ENCODE measurements at places on chromosomes 6 and 20.

GRCh38 chr6:4023240-4023639, 55.7 kb downstream of the FAM217A start:
- DNase-seq, result no peak

DNA sequence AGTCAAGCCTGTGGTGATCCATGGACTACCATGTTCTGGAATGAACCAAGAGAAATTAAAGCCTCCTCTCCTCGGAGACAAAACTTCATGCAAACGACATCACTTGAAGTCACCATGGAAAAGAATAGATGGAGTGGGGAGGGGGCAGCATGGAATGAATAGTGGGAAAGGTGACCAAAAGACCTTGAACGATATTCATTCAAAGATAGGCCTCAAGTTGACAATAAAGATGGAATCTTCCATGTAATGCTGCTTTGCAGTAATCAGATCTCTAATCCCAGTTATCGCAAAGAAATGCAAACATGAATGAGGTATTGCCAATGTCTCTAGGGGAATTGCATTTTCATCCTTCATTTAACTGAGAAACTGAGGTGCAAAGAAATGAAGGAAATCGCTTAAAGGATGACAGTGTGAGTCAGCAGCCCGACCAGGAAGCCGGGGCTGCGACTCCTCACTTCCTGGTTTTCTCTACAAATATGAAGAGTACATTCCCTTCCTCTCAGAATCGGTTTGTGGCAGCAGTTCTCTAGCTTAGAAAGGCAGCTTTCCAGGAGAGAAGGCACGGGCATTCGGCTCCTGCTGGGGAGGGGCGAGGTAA, 65.6 kb upstream of the RREB1 start:
- DNase-seq, result peak; percentile 69

- DNase-seq, result peak; percentile 12
Measured at GRCh38 chr6:138972226-138972665, 15.8 kb downstream of the REPS1 start.

GRCh38 chr6:10528158-10528981, 7.2 kb downstream of the GCNT2 start:
- DNase-seq, result peak; percentile 83

DNA sequence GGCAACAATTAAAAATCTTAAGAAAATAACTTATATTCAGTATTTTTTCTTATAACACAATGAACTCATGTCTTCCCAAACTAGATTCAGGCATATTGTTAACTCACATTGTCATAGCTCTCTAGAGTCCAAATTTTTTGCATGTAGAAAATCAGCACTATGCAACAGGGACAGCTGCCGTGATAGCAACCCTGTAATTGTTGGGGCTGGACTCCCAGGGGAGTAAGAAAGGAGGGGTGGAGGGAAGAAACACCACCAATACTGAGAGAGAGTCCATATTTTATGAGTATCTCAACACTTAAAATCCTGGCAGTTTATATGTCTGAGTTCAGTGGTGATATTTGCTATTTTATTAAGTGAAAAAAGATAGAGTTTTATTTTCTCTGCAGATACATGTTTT, 89.6 kb upstream of the HS3ST5 start:
- no peak for DNase-seq

DNA sequence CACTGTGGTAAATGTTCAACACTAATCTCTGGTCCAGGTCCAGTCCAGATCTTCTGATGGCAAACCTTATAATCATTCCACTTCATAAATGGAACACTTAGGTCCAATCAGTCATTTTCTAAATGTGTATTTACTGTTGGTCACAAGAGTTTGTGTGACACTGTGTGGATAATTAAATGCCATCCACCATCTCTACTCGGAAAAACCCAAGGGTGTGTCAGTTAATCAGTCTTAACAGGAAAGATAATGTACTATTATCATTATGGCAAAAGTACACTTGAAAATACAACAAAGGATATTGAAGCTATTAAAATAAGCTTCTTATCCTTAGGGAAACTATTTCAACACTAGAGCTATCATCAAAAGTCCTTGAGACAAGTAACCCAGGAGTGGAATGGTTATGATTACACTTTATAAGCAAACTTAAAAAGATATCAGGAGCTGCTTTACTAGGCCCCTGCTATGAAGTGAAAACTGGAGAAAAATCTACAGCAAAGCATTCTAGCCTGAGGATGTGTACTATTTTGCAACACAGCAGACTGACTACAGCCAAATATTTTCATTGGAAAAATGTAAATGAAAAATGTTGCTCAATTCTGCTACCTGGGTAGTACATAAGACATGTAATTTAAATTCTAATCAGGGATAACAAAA, 227.9 kb downstream of the LAMA2 start:
- DNase-seq, result no peak

GRCh38 chr20:14612391-14612790, 275.0 kb upstream of the FLRT3 start:
- no peak for DNase-seq

- DNase-seq, result no peak
Measured at GRCh38 chr6:8837343-8837742, 402.0 kb upstream of the SLC35B3 start.

DNA sequence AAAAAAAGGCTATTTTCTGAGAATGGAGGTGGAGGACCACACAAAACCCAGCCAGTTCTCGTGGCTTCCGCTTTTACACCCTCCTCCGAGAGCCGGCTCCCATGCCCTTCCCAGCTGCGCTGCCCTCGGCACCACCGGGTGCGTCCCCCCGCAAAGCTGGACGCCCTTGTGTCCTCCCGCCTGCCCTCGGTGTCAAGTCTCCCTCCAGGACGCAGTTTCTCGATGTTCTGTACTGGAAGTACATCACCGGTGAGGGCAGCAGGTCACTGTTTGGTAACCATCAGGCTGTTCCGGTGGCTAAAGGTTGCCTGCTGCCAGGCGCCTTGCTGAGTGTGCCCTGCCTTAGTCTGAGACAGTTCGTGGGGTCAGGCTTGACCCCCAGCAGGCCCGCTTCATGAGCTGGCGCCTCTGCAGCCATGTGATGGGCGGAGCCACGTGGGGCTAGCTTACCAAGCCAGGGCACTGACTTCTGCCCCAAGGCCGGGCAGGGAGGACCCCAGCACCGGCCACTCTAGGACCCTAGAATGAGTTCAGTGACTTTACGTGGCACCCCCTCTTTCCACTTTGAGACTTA, 34.6 kb downstream of the RREB1 start:
- no peak for DNase-seq

DNA sequence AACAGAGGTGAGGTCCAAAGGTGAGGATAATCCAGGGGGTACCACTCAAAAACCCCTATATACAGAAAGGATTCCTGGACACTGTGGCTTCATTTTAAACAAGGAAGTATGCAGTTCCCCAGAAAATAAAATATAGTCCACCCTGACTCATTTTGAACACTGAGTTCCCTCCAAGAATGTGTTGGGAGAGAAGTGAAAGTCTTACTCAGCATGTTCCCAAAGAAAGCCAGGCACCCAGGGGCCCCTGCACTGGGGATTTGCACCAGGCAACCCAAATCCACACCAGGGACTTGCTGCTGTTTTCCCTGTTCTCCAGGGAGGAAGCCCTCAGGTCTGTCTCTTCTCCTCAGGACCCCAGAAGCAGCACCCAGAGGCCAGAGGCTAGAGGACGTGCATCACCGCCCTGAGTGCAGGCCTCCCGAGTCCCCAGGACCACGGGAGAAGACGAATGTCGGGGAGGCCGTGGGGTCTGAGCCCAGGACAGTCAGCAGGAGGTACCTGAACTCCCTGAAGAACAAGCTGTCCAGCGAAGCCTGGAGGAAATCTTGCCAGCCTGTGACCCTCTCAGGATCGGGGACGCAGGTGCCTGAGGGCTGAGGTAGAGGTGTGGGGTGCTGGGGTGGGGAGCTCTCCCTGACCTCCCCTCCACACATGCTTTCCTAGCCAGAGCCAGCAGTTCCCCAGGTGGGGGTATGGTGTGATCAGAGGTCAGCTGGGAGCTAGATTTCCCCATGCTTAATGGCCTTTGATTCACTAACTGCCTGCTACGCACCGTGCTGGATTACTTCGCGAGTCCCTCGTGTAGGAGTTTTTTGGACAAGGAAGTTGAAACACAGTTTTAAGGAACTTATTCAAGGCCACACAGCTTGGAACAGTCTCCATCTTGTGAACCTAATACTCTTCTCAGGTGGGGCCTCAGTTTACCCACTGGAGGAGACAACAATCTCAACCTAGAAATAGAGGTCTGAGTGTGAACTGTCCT, 3.3 kb downstream of the FGD2 start:
- DNase-seq, result no peak

GRCh38 chr20:21981597-21982344, 276.3 kb downstream of the PAX1 start:
- no peak for DNase-seq

- no peak for DNase-seq
Measured at GRCh38 chr6:168515376-168515775, 74.4 kb downstream of the SMOC2 start.

- no peak for DNase-seq
Measured at GRCh38 chr6:155623450-155624178, 168.0 kb upstream of the NOX3 start.

- DNase-seq, result peak; percentile 41
Measured at GRCh38 chr6:134437376-134437775, 119.5 kb upstream of the SGK1 start.

- DNase-seq, result peak; percentile 52
Measured at GRCh38 chr6:14512246-14512645, 394.7 kb downstream of the CD83 start.

- DNase-seq, result no peak
Measured at GRCh38 chr6:168908887-168909286, 344.8 kb downstream of the THBS2 start.

DNA sequence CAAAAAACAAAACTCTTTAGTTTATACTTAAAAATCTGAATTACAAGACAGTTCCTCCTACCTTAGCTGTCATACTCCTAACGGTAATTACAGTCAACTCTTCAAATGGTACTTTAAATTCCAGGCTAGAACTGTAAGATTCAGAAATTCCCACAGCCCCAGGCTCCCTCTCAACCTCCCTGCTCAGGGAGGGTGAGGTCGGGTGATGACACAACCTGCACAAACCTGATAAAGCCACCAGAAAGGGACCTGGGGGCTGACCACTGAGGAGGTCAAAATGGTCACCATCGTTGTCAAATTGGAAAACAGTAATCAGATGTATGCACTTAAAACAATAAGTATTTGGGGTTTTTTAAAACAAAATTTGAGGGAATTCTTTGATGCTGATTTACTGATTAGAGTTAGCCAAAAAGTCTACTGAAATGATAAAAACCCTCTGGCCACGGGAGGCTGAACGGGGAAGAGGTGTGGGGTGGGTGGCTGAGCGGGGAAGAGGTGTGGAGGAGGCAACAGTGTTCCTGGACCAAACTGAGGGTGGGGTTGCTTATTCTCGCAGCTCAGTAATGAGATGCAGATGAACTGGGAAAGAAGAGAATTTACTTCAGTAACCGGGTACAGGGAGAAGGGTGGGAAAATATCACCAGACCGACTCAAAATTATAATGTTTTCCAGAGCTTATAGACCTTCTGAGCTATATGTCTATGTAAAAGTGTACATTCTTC, 52.4 kb downstream of the SLC22A1 start:
- DNase-seq, result no peak

- DNase-seq, result no peak
Measured at GRCh38 chr6:144351379-144352127, 66.4 kb downstream of the UTRN start.

- peak; percentile 71 for DNase-seq
Measured at GRCh38 chr6:48426636-48427035, 315.6 kb upstream of the PTCHD4 start.

GRCh38 chr6:845566-845965, 152.6 kb upstream of the EXOC2 start:
- no peak for DNase-seq

- peak; percentile 19 for DNase-seq
Measured at GRCh38 chr6:45617441-45617840, 239.7 kb upstream of the SUPT3H start.

DNA sequence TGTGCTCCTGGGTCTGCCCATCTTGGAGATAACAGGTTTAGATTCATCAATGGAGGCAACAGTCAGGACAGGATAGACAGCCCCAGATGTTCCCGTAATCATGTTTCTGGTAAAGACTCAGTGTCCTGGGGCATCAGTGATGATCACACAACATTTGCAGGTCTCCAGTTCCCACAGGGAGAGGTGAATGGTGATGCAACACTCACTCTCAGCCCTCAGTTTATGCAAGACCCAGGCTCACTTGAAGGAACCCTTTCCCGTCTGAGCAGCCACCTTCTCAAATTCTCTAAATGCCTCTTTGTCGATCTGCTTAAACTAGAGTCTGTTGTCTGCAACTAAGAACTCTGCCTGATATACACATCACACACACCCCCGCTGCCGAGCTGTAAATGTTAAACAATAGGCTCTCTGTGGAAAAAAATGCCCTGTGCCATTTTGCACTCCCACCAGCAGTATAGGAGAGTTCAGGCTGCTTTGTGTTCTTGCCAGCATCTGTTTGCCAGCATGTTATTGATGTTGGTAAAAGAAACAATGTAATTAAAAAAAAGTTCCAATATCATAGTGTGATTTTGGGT, 30.1 kb upstream of the SCP2D1 start:
- DNase-seq, result no peak

DNA sequence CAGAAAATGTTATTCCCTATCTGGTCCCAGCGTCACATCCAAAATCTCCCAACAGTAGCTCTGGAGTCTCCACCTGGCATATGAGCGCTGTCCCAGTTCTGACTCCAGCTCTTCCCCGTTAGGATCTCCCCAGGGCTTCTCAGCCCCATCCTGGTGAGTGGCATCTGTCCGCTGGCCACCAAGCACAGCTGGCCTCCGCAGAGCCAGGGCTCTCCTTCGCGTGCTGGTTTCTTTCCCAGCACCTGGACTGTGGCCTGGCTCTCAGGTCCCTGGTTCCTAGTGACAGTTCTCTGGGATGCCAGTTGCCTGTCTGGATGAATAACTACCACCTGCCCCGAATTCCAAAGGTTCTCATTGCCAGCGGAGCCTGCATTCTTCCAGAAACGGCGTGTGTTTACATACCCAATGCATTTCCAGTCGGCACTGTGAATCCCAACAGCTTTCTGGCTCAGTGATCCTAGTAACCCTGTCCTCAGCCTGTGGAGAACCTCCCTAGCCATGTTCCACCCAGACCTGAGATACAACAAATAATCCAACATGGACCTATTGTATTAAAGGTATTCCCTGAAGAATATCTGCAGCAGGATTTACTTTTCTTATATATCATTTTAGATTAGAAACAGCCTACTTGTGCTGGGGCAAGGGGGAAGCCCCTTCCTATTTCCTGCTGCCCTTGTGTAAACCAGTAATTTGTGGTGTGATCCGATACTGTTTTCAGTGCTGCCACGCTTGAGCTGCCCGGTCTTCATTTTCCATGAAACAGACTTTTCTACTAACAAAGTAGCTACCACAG, 69.9 kb upstream of the PDE10A start:
- DNase-seq, result peak; percentile 19

GRCh38 chr6:228881-229651, 63.2 kb upstream of the DUSP22 start:
- no peak for DNase-seq

DNA sequence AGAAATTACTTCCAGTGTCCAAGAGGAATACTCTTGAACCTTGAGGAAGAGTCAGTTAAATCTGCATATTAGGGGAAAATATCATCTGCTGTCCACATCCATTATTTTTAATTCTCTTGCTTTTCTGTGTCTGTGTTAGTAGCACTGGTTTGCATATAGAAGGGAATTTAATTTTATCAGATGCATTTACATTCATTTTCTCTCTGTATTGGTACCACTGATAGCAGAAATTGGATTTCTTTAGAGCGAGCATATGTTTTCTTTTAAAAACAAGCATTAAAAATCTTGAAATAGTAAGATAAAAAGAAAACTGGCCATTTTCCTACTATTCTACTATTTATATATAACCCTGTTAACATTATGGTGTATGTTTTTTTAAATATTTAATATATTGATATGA, 83.8 kb downstream of the KIZ start:
- no peak for DNase-seq

GRCh38 chr6:132359886-132360285, 41.4 kb downstream of the MOXD1 start:
- DNase-seq, result no peak

GRCh38 chr20:62423326-62423706, 4.0 kb downstream of the RBBP8NL start:
- DNase-seq, result no peak
